ENCODE measurements at places on chromosomes 5 and 9. TPM values are rescaled to one million over a fixed set of nuclear protein-coding genes. Genes with fewer than 3 reads are reported as not detected.

MARVELD2 gene
- total RNA-seq = 0.38 TPM

PDE8B gene
- 0.56 TPM for total RNA-seq

NFIB gene
- 28.9 TPM for total RNA-seq

FAM200C gene
- 6.3 TPM for total RNA-seq

PCDHGA1 gene
- 0.38 TPM for total RNA-seq

POU5F2 gene
- 0.85 TPM for total RNA-seq

ENTPD2 gene
- total RNA-seq = not detected

ANGPTL2 gene
- 5.9 TPM for total RNA-seq

ANKRD34B gene
- not detected for total RNA-seq

F12 gene
- not detected for total RNA-seq

PCA3 gene
- total RNA-seq = under 0.01 TPM

VLDLR gene
- total RNA-seq = 7.5 TPM

PHF24 gene
- total RNA-seq = 0.28 TPM

CRAT gene
- total RNA-seq = 34.7 TPM

DDX4 gene
- total RNA-seq = 0.28 TPM

ADRA1B gene
- 0.56 TPM for total RNA-seq

UBE2QL1 gene
- not detected for total RNA-seq

SNX30 gene
- total RNA-seq = 13.6 TPM

PCDHB14 gene
- total RNA-seq = 0.58 TPM

SLC1A3 gene
- total RNA-seq = 2.1 TPM

HTR4 gene
- not detected for total RNA-seq

IFNW1 gene
- not detected for total RNA-seq

HAVCR2 gene
- under 0.01 TPM for total RNA-seq
